Psoas muscle (tissue), 8 donors: ENCODE measurements at places on chromosomes 16 and 17. TPM values are rescaled to one million over a fixed set of nuclear protein-coding genes. Genes with fewer than 3 reads are reported as not detected.

- no peak for DNase-seq
These were observed 24.7 kb downstream of the RNF213 start for GRCh38 chr17:80285237-80285920.

DNA sequence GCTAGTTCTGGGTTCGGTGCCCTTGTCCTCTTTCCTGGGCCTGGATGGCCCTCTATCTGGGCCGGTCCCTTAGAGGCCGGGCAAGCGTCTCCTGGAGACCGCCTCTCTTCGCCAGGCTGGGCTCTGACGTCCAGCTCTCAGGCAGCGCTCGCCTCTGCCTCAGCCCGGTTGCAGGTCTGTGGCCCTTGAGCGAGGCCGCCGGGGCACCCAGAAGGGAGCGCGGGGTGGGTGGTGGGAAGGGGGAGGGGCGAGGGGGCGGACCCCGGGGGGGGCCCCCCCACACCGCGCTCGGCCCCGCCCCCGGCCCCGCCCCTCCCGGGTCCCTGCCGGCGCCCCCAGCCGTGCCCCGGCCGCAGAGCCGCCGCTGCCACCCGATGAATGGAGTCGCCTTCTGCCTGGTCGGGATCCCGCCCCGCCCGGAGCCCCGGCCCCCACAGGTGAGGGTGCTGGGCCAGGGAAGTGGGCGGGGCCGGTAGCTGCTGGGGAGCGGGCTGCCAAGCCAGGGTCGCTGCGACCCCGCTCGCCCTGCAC is at the start of gene ARHGAP23:
Gene ARHGAP23, plus strand, starts transcription at position 353 of the 531 bp plus-strand sequence. Its CDS starts 22 bp downstream, at position 375.
- DNase-seq = peak; percentile 71

- no peak for DNase-seq
These were observed 20.7 kb downstream of the TRAP1 start for GRCh38 chr16:3696425-3697218.

DNA sequence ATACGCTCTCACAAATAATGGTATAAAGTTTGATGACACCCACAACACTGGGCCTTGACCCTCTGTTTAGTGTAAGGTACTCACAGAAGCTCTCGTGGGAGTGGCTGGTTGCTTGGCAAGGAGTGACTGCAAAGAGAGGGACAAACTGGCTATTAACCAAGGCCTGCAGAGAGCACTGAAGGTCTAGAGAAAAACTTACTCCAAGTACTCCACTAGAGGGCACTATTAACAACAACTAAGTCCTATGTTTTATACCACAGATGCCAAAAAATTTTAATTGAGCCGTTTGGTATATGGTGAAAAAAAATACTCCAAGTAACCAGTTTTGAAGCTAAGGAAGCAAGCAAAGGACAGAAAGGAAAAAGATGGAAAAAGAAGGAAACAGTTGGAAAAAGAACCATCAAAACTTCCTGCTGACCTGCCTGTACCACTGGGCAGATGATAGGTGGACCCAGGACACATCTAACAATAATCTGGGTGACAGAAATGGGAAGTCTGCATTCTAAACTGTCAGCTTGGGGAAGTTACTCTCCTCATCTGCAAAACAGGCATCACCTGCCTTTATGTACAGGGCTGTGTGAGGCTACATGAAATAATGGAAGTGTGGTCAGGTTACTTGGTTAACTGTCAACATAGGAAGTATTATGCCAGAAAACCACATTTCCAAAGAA is 23.2 kb downstream of the DYNC1LI2 start:
- no peak for DNase-seq

- no peak for DNase-seq
These were observed 27.7 kb downstream of the DHRS7C start for GRCh38 chr17:9763643-9764042.

DNA sequence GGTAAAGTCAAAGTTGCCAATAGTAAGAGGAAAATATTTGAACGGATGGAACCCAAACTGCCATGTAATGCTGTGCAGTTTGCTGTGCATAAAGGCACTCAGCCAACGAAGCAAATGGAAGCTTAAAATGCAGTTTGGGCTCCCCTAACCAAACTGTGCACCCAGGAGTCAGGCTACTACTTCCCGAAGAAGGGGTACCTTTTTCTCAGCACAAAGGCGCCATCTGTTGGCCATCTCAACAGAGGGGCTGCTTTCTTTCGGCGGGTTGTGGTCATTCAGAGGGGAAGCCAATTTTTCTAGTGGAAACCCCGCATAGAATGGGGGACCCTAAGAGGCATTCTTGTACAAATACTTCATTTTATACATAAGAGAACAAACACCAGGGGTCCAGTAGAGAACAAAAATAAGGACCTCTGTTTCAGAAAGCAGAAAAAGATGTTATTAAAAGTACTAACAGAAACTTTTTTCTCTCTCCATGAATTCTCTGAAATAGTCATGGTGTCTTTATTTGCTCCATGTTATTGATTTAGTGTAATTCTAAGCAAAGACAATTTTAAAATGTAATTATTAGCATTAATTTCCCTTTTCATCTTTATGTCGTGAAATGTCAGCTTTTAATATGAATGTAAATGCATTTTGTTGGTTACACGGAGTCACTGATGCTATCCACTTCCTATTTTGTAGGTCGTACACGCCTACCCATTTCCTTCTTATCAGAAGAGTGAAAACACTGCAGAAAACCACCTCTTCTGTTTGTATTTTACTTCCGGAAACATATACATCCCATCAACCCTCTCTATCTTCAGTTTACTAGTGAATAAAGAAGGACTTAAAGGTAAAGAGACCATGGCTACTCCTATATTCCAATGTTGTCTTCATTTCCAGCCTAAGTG is 453.3 kb downstream of the KCNJ2 start:
- peak; percentile 25 for DNase-seq

DNA sequence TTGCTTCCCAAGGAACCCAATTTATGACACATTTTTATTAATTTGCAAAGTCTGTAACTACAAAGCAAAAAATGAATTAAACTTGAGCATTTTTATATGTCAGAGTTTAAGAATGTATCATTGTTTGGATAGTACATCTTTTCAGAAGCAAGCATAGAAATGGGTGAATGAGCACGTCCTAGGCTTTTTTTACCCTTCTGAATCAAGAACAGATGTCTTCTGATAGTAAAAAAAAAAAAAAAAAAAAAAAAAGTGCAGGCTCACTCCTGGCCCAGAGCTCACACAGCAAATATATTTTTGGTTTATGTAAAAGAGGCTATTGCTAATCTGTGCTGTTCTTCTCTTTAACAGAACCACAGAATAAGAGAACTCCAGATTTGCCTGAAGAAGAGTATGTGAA is 6.3 kb downstream of the TERF2IP start:
- DNase-seq = no peak

- DNase-seq = no peak
These were observed 153.5 kb upstream of the RPL38 start for GRCh38 chr17:74049967-74050458.

DNA sequence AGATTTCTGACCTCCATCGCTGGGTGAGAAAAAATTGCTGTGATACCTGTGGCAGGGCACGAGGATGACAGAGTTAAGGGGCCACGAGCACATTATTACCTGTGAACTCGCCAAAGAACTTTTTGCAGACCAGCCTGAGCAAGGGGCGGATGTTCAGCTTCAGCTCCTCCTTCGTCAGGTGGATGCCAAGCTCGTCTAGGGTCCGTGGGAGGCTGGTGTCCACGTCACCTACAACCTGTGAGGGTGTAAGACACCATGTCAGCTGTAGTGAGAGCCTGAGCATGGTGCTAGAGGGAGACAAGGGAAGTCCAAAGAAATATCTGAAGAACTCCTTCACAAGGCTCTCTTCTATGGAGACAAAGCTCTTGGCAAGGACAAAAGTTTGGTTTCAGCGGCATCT is 17.1 kb downstream of the HIGD1B start:
- DNase-seq = no peak

- no peak for DNase-seq
These were observed 55.7 kb downstream of the OR1D5 start for GRCh38 chr17:3007651-3008121.

GRCh38 chr17:62981933-62982332 is 15.9 kb downstream of the TANC2 start:
- DNase-seq = no peak

DNA sequence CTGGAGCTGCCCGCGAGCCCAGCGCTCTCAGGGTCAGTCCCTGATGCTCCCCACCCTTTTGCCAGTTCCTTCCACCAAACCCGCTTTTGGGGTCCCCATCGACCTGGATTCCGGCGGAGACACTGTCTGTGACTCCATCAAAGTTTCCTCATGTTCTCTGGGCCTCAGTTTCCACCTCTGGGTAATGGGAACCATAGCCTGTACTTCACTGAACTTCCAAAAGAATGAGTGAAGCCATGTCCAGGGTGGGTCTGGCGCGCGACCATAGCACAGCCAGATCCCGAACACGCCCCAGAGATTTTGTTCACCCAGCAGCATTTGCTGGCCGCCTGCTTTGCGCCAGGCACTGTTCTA is 327 bp downstream of the SDR42E2 start:
- DNase-seq = no peak

- no peak for DNase-seq
These were observed 37.8 kb downstream of the ENGASE start for GRCh38 chr17:79112471-79112870.

DNA sequence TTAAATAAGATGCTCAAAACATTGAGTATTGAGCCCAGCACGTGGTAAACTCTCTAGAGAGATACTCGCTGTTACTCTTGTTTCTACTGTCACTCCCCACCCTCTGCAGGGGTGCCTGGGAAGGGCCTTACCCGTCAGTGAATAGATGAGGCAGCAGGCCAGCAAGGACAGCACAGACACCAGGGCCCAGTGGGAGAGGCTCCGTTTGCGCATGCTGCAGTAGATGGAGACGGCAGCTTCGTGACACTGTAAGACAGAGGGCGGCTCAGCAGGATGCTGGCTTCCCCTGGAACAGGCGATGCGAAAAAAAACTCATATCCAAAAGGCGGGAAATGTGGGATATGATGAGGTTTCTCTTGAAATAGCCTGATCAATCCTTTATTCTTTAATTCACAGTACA is 20.0 kb downstream of the SLC38A8 start:
- DNase-seq = no peak

DNA sequence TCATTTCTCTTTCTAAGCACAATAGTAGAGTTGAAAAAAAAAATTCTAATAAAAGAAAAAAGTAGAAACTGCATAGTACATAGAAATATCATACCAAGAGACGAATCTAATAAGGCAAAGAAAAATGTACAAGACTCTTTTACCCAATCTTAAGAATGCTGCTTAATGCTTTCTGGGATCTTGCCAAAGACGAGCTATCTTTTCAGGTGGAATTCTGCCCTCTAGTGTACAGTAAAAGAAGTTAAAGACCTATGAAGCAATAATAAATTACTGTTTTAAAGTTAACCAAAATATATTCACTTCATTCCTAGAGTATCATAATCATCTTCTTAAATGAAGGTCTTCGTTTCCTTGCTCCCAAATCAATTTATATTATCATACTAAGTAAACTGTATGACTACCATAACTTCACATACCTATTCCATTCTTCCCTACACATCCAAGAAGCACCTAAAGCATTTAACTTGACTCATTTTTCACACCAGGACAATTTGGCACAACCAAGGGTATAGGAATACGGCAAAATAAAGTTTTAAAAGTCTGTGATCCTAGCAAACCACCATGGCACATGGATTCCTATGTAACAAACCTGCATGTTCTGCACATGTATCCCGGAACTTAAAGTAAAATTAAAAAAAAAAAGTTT is 47.7 kb downstream of the CFDP1 start:
- DNase-seq = no peak

DNA sequence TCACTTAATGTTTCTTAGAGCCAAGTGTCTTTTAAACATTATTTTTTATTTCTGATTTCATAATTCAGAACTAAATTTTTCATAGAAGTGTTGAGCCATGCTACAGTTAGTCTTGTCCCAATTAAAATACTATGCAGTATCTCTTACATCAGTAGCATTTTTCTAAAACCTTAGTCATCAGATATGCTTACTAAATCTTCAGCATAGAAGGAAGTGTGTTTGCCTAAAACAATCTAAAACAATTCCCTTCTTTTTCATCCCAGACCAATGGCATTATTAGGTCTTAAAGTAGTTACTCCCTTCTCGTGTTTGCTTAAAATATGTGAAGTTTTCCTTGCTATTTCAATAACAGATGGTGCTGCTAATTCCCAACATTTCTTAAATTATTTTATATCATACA is 13.6 kb upstream of the BCAS3 start:
- DNase-seq = no peak

DNA sequence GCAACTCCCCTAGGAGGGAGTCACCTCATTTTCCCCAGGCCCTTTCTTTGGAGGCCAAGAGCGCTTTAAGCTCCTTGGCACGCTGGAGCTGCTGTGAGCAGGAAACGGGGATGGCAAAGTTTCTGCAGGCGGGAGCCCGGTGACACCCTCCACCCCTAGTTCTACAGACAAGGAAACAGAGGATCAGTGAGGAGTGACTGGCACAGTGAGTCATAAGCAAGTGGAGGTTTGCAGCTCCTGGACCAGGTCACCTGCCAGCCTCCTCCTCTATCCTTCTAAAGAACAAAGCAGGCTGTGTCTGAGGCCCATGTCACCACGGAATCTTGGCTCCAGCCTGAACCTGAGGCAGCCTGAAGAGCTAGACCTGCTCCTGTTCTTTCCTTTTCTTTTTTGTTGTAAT is 141.9 kb downstream of the TMEM132E start:
- no peak for DNase-seq

- no peak for DNase-seq
These were observed 4.8 kb downstream of the TNP2 start for GRCh38 chr16:11264155-11264832.

DNA sequence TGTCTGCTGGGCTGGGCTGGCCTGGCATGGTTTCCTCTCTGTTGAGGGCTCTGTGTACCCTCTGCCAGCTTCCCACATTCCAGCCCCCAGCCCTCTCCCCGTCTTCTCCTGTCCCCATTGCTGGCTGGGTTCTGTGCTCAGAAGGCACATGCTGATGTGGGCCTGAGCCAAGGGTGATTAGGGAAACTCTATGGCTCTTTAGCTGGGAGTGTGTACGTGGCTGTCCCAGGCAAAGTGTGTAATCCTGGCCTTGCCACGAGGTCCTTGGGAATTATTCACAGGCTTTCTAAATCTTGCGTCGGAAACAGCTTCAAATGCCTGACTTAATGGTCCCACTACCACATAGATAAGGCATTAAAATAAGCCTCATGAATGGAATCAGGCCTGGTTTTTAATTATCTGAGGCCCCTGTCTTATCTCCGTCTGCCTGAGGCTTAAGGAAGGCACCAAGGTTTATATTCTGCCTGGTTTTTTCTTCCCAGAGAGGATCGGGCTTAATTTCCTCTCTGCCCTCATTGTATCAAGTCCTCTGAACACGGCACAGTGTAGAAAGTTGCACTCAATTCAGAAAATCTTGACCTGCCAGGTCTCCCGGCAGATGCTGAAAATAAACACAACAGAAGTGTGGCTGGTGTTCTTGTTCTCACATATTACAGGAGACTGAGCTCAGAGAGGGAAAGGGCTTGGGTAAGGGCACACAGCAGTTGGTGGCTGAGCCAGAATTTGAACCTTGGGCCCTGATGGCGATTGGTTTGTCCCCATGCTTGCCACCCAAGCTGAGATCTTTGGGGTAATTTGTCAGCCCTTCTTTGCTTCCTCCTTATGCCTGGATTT is 52.9 kb upstream of the LGALS9 start:
- no peak for DNase-seq

- no peak for DNase-seq
These were observed 111.4 kb upstream of the CDC42EP4 start for GRCh38 chr17:73423159-73423715.

- DNase-seq = no peak
These were observed 29.8 kb downstream of the LYRM1 start for GRCh38 chr16:20930365-20930690.

CHP2 gene
- total RNA-seq = not detected

CLDN6 gene
- total RNA-seq = not detected

RPUSD1 gene
- total RNA-seq = 7.7 TPM

NOD2 gene
- total RNA-seq = 0.21 TPM

ADCY9 gene
- total RNA-seq = 77.8 TPM

RPL38 gene
- 1,032 TPM for total RNA-seq

LLGL2 gene
- total RNA-seq = 1.6 TPM
